Activated gamma-delta T cell (primary cell): ENCODE measurements at places on chromosomes 6 and 20.

- no peak for DNase-seq
These were observed 54.6 kb downstream of the B4GALT5 start for GRCh38 chr20:49659056-49659455.

DNA sequence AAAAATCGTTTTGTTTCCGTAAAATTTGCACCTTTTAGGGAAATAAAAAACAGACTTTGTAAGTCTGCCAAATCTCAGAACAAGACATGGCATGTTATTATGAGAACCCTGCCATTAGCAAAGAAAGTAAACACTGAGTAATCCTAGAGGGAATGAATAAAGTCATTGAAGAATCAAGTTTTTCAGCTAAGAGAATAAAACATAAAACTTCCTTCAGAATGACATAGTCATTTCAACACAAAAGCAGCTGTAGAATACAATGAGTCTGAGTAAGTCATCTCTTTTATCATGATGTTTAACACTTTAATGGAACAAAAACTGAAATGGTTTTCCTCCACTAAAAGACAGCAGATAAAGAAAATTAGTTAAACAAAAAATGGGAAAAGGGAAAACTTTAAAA, 10.3 kb upstream of the DST start:
- DNase-seq, result no peak

- no peak for DNase-seq
These were observed 413.4 kb upstream of the SOX4 start for GRCh38 chr6:21180155-21180554.

DNA sequence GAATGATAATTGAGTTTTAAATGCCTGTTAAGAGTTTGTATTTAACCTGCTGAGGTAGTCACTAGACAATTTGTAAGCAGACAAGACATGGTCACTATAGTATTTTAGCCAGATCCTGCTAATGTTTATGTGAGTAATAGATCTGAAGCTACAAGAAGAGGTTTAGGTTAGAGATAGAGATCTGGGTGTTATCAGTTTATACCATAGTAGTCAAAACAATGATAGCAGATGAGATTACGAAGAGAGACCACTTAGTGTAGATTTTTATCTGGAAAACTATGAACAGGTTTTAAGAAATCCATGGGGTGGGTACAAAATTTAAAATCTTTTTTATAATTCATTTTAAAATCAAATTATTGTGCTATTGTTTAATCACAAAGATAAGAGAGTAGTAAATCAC, 47.5 kb downstream of the PHIP start:
- DNase-seq, result no peak

- no peak for DNase-seq
These were observed 85.7 kb upstream of the NEDD9 start for GRCh38 chr6:11317885-11318771.

DNA sequence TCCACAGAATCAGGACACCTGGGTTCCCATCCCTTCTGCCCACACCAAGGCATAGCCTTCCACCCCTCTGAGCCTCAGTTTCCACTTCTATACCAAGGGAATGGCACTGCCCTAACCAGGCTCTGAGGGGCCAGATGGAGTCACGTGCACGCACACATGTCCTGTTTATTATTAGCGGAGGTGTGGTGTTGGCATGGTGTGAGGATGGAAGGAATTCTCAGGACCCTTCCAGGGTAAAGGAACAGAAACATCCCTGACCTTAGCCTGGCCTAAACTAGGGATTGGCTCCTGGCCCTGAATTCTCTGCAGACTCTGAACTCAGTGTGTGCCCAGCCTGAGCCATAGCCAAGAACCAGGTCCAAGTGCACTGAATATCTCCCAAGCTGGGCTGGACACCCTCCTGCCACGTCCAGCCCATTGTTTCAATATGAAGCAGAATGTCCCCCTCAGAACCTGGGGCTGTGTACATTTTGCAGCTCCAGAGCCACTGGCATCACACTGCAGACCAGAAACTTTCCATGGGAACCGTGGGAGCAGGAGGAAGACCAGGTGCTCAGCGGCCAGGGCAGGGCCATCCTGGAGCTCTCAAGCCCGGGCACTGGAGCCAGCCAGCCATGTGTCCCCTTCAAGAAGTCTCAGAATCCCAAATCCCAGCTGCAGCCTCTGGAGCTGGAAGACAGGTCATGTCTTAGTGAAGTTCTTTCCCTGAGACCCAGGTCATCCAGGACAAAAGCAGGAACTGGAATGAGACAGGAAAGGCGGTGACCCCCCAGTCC, 208.4 kb downstream of the ANKRD60 start:
- no peak for DNase-seq

DNA sequence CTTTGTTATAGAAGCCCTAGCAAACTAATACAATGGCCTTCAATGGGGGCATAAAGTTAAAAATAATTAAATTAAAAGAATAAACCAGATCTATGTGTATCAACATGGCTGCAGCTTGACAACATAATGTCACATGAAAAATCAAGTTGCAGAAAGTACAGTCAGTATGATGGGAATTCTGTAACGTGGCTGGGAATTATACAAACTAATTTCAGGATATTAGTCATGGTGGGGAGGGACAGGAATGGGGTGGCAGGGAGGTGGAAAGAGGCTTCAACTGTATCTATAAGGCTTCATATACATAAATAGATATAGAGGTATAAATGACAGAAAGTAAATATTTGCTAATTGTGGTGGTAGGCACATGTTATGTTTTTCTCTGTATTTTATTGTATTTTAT, 107.1 kb downstream of the UNC5CL start:
- no peak for DNase-seq

DNA sequence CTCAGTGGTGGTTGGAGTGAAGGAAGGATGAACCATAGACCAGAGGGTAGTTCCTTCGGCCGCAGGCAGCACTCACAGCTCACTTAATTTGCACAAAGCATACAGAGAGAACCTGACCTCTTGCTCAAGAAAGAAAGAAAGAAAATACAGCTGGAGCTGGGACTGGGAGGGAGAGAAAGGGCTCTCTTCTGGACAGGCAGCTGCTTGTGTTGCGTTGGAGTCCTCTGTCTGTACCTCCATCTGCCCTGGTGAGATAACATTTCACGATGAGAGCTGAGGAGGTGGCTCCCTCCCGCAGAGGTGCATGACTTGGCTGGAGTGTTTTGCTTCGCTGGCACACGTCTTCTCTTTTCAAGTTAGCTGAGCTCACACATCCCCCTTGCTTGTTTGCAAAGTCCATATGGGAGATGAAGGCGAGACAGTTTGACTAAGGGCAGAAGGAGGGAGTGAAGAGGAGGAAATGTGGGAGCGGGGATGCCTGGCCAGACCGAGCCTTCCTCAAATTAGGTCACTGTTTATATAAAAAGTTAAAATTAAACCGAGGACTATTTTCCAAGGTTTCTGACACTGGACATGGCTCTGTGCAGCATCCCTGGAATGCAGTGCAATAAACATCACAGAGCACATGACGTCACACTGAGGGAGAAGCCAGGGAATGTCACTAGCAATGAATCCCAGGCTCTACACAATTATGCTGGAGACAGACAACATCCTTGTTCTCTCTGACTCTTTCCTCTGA, 359.4 kb downstream of the CD83 start:
- DNase-seq, result no peak

- no peak for DNase-seq
These were observed 37.2 kb downstream of the DAAM2 start for GRCh38 chr6:39829331-39829730.

DNA sequence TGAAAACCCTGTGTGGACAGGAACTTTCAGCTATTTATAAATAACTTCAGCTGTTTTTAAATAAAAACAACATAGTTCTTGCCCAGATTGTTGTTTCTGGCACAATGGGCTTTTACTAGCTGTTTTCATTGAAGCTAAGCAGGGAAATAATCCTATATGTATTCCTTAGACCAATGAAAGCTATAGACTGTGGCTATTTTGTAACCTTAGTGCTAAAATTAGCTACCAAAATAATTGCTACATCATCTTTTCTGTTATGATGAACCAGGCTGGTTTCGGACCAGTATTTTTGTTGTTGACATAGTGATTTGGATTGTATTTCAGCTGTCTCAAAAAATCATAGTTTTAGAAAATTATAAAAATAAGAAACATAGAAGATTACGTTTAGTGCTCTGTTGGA, 13.7 kb downstream of the PHF3 start:
- DNase-seq, result no peak

DNA sequence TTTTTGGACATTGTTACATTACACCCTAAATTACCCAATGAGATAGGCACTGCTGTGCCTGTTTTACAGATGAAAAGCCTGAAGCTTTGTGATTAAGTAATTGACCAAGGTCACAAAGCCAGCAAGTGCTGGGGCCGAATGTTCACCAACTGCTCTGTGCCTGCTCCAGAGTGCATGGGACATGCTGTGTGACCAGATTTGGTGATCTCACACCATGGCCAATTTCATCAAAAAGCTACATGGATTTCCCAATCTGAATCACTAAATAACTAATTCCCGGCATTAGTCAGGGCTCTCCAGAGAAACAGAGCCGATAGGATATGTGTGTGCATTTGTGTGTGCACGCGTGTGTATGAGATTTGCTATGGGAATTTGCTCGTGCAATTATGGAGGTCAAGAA, 228.3 kb upstream of the ECI2 start:
- no peak for DNase-seq

- DNase-seq, result no peak
These were observed 89.6 kb upstream of the BEND6 start for GRCh38 chr6:56865081-56865875.

DNA sequence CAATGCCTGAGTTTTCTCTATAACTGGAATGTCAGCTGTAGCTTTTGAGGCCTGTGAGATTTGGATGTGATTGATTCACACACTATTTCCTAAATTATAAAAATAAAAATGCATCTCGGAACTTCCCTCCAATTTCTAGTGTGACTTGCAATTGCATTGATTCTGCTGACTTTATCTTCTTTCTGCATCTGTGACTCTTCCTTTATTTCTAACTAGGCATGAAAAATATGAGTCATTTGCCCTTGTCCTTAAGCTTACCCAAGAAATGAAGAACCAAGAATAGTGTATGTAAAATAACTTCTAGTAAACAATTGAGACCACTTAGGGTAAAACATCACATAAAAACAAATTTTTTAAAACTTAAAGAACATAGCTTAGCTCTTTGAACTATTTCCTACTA, 12.9 kb downstream of the OR2J2 start:
- no peak for DNase-seq

- DNase-seq, result no peak
These were observed 308.2 kb downstream of the PHF3 start for GRCh38 chr6:63943826-63944225.

GRCh38 chr6:5670811-5671561, 335.7 kb downstream of the NRN1 start:
- no peak for DNase-seq

- DNase-seq, result no peak
These were observed 8.3 kb downstream of the ELOVL2 start for GRCh38 chr6:11035616-11036350.

DNA sequence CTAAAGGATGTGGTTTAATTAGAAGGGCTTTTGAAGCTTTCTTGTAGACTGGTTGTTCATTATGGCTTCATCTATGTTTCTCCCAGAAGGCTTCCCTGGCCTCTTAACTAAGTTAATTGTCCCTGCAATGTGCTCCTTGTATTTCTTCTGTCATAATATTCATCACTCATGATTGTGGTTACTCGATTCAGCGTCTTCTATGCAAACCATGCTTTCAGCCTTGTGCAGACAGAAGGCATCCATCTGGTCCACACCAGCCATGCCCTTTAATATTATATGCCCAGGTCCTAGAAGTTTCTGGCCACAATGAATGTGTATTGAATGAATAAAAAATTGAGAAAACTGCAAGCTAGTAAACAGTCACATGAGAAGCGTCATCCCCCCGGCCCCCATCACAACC, 163.2 kb downstream of the KHDC1L start:
- no peak for DNase-seq

DNA sequence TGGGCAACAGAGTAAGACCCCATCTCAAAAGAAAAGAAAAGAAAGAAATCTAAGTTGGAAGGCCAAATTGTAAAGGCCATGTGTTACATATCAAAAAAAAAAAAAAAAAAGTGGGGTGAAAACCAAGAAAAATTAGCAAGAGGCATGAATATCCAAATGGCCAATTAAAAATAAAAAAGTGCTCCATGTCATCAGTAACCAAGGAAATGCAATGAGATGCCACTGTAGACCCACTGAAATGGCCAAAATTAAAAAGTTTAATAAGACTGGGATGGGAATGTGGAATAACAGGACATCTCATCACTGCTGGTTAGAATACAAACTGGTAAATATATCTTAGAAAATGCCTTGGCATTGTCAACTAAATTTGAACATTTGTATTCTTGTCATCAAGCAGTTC, 30.1 kb upstream of the BCLAF1 start:
- no peak for DNase-seq

GRCh38 chr20:18252597-18253451, 35.5 kb upstream of the ZNF133 start:
- no peak for DNase-seq

DNA sequence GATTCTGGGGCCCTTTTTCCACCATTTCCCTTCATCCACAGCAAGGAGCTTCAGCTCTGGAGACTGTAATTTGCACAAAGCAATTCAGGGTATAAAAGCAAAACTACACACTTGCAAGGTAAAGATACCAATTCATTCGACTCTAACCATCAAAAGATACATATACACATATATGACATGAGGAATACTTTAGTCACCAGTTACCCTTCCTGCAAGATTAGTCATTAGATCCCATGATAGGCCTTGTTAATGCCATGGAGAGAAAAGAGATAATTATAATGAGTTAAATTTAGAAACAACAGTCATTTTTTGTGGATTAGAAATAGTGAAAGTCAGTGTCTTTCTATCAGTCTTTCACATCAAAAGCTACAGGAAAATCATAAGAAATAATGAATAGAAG, 204.2 kb downstream of the KCNQ5 start:
- no peak for DNase-seq

- no peak for DNase-seq
These were observed 362.1 kb downstream of the NRN1 start for GRCh38 chr6:5644523-5645185.

DNA sequence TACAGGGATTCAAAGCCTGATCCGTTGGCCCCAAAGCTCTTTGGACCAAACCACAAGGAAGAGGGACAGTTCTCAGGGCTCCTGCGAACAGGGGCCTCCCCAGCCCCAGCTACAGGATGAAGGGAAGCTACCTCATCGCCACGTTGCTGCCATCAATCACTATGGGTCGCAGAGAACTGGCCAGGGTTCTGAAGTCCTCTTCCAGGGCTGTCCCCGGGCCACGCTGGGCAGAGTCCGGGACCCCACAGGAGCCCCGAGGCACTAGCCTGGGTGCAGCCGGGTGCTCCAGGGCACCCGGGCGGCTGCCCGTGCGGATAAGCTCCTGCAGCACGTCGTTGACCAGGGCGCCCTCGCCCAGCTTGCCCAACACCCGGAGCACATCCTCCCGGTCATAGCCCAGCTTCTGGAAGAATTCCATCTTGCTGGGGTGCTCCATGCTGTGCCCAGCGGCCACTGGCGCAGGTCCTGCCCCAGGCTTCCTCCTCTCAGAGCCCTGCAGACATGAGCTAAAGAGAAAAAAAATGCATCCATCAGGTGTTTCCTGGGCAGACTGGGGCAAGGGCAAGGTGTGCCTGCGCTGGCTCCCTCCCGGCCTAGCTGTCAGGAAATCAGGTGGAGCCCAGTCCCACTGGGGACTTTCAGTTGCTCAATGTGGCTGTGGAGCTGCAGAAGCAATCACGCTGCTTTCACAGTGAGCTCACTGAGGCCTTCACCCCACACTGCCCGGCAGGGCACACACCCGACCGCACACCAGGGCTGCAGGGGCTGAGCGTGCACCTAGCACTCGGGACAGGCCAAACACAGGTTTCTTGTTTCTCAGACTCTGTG, 10.5 kb downstream of the ZC3H12D start:
- no peak for DNase-seq
